ENCODE measurements at places on chromosomes 2 and 18. TPM values are rescaled to one million over a fixed set of nuclear protein-coding genes. Genes with fewer than 3 reads are reported as not detected.
A peak's percentile ranks its signal among the peaks of the same experiment; 100 is the strongest.

DNA sequence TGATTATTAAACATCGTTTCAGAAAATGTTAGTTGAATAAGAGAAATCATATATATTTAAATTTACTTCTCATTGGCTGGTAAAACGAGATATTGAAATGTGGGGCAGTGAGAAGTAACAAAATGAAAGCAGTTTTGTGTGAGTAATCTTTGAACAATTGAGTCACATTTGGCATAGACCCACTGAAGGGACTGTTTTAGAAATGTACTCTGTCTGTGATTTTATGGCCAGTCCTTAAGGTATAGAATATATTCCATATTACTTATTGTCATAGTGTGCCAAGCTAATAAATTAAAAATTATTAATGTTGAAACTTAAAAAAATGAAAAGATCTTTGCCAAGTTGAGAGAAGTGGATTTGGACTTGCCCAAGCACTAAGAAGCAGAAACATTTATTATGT, 222.4 kb upstream of the COL3A1 start:
- DNase-seq = no peak

GRCh38 chr2:198137733-198138132, 333.3 kb downstream of the PLCL1 start:
- DNase-seq = peak; percentile 28

GRCh38 chr2:62933398-62933917, 117.2 kb upstream of the OTX1 start:
- DNase-seq = no peak

MC4R gene
- 0.15 TPM for total RNA-seq

- no peak for DNase-seq
These were observed 359.0 kb downstream of the TSN start for GRCh38 chr2:122114421-122114820.

- DNase-seq = no peak
These were observed 127.2 kb upstream of the EML6 start for GRCh38 chr2:54595999-54596902.

- DNase-seq = no peak
These were observed 43.0 kb downstream of the FBXO48 start for GRCh38 chr2:68423966-68424650.

DNA sequence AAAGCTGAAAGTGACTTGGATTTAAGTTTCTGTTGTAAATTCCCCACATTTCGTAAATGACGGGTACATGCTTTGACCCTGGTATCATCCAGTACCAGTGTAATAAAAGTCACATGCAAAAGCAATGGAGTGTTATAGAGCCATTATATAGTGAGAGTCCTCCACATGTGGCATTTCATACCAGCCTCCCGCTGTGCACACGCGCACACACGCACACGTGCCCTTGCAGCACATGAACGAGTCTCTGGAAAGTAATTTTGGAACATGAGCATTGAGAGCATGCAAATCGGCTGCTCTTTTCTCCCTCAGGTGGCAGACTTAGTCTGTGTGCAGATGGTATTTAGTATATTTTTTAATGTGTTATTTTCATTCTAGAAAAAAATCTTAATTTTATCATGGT, 198.1 kb downstream of the ZNF407 start:
- DNase-seq = no peak

CREG2 gene
- total RNA-seq = not detected

DNA sequence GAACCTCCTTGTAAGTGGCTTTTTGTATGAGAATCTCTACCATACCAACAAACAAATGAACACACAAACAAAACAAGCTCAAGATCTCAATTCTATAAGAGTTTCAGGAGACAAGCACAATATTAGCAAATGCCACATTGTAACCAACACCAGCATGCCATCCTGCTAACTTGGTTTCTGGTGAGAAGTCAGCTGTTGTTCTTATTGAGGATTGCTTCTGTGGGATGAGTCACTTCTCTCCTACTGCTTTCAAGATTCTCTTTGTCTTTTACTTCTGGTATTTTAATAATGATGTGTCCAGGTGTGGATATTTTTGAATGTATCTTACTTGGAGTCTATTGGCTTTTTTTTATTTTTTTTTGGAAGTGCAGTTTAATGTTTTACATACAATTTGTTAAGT, 131.7 kb downstream of the BCL2L11 start:
- DNase-seq = no peak

SS18 gene
- total RNA-seq = 196 TPM

- no peak for DNase-seq
These were observed 42.0 kb upstream of the UBE2E3 start for GRCh38 chr2:180938451-180938850.

- no peak for DNase-seq
These were observed 36.5 kb upstream of the TFCP2L1 start for GRCh38 chr2:121321476-121321875.

- no peak for DNase-seq
These were observed 130.7 kb downstream of the CCBE1 start for GRCh38 chr18:59566533-59566971.

DNA sequence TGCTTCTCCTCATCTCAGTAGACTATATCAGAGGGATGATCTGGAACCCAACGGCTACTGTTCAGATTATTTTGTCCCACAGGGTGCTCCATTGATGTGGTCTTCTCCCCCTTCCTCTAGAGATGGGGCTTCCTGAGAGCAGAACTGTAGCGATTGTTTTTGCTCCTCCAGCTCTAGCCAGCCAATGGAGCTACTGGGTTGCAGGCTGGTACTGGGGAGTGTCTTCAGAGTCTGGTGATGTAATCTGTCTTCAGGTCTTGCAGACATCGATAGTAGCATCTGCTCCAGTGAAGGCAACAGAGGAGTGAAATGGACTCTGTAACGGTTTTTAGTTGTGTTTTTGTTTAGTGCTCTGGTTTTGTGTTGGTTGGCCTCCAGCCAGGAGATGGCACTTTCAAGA, 621.9 kb downstream of the RNF144A start:
- DNase-seq = no peak

DNA sequence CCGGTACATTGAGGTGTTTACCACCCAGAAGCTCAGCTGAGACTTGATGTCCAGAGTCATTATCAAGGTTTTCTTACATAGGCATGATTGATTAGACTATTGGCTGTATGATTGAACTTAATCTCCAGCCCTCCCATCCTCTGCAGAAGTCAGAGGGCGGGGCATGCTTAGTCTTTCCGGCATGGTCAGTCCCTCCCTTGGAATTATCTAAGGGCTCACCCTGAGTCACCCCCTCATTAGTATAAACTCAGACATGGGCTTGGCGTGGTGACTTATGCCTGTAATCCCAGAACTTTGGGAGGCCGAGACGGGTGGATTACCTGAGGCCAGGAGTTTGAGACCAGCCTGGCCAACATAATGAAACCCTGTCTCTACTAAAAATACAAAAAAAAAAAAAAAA, 243.9 kb downstream of the VAPA start:
- no peak for DNase-seq

DNA sequence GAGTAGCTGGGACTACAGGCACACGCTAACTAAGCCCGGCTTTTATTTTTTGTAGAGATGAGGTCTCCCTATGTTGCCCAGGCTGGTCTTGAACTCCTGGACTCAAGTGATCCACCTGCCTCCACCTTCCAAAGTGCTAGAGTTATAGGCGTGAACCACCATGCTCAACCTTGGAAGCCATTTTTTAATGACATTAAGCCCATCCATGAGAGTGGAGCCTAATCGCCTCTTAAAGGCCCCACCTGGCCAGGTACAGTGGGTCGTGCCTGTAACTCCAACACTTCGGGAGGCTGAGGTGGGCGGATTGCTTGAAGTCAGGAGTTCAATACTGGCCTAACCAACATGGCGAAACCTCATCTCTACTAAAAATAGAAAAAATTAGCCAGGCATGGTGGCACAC, 41.6 kb upstream of the TFCP2L1 start:
- DNase-seq = no peak

DSG1 gene
- total RNA-seq = not detected

GRCh38 chr18:38993342-38993741, 1427.7 kb upstream of the CELF4 start:
- DNase-seq = no peak

GPR155 gene
- 0.37 TPM for total RNA-seq

EHD3 gene
- 3.9 TPM for total RNA-seq

IL36A gene
- not detected for total RNA-seq

ANKRD62 gene
- total RNA-seq = 0.15 TPM

Data from neural progenitor cell (in vitro differentiated cells).